ENCODE measurements at places on chromosomes 4 and X.

DNA sequence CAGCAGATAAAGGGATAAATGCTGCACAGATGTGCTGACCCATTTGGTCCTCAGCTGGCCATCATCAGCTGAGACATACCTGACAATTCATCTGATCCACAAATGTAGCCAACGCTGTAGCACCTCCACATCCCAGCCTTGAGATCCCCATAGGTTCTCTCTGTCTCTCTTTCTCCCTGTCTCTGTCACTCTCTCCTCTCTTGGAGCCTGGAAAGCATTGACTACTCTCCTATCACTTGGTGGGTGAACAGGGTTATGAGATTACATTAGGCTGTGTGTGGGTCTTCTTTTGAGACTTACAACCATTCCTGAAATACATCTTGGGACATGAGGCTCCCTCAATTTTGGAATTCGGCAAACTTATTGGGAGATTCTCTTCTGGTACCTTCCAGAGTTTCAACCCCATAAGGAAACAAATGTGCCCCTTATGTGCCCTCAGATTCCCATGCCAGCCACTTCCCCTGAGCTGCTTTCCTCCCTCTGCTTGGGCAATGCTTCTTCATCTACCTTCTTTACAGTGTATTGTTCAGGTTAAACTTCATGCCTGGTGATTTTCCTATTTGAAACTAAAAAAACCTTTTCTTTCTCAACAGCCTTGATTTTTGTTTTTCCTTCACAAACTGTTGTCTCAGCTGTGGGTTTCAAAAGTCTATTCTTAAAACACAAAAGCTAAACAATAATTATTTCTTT is 29.1 kb upstream of the FGF2 start:
- no peak for DNase-seq

- no peak for DNase-seq
These were observed 2.0 kb downstream of the GTPBP6 start for GRCh38 chrX:316351-317325.

- DNase-seq: no peak
These were observed 154.5 kb upstream of the SLC4A4 start for GRCh38 chr4:71184195-71184781.

GRCh38 chr4:165393051-165393450 is 14.2 kb downstream of the CPE start:
- DNase-seq: no peak

DNA sequence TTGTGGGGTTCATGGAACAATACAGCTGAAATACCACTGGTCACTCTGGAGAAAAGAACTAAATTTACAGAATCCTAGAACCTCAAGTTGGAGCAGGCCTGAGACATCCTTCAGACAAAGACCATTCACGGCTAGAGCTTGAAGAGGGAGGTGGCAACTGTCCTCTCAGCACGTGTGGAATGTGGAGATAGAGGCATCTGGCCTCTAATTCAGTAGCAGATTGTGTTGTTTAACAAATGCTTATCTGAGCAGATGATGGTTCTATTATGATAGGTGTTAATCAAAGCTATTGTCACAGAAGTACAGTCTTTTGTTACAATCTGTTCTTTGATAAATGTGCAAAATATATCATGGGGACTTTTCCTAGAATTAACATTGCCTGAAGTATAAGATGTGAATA is 121.7 kb upstream of the KCNIP4 start:
- DNase-seq: no peak

- no peak for DNase-seq
These were observed 83.8 kb downstream of the EGF start for GRCh38 chr4:109996526-109996925.

DNA sequence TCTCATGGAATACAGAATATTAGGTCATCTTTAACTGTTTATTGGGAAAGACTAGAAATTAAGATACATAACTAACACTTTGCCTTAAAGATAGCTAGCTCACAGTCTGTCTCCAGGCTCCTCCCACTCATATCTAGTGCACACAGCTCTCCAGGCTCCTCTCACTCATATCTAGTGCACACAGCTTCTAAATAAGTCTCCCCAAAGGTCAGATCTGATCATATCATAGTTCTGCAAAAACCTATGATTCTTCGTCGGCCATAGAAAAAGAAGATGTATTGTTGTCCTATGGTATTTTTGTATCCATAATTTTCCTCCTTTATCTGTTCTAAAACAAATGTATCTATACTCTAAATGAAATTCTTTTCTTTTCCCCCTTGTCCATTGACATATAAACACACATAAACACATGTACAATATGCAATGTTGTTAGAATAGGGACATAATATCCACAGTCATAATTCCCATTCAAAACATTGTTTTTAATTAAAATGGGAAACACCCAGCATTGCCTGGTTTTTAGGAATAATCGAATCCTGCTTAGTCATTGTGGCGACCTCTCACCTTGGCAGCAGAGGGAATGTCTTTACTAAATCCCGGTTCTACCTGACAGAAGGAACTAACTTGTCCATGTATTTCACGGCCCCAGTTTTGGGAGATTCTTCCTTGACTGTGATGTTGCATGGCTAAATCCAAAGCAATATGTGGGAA is 1282.0 kb downstream of the PCDH7 start:
- DNase-seq: no peak

DNA sequence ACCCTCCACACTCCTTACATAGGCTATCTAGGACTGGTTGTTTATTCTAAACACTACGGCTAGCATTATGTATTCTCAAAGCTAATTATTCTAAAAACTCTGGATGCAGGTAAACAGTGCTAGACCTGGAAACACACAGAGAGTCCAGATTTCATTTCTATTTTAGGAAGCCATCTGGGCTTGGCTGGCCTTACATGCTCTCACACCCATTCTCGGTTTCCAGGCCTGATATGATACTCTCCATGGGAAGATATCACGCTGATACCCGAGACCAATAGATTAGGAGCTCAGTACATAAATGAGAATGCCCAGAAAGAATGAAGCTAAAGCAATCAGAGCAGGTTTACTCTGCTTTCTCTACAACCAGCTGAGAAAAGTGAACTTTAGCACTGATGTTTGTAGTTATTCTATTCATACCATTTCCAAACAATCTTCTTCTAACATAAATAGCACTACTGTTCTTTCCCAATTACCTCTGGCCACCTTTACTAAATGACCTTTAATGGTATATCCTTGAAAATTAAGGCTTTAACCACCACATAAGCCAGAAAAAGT is 973.3 kb downstream of the PCDH18 start:
- DNase-seq: no peak

DNA sequence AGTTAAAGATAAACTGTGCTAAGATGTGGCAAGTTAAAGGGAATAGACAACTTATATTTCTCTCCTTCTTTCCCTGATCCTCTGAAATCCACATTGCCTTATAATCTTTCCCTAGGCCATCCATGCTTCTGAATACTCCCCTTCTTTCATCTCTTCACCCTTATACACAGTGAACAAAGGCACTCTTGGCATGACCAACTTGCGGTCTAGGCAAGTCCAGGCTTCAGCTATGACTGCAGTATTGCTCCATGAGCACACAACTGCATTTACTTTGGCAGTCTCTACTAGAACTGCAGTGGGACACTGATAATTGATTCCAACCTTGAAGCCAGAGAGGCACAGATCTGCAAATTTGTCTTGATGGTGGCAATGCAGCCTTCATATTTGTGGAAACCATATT is 24.2 kb upstream of the UBA6 start:
- DNase-seq: no peak

GRCh38 chrX:5748586-5749150 is 480.0 kb downstream of the NLGN4X start:
- DNase-seq: no peak

- no peak for DNase-seq
These were observed 44.5 kb upstream of the BLTP1 start for GRCh38 chr4:122107680-122108079.
